ENCODE measurements at places on chromosomes 13 and 19.

DNA sequence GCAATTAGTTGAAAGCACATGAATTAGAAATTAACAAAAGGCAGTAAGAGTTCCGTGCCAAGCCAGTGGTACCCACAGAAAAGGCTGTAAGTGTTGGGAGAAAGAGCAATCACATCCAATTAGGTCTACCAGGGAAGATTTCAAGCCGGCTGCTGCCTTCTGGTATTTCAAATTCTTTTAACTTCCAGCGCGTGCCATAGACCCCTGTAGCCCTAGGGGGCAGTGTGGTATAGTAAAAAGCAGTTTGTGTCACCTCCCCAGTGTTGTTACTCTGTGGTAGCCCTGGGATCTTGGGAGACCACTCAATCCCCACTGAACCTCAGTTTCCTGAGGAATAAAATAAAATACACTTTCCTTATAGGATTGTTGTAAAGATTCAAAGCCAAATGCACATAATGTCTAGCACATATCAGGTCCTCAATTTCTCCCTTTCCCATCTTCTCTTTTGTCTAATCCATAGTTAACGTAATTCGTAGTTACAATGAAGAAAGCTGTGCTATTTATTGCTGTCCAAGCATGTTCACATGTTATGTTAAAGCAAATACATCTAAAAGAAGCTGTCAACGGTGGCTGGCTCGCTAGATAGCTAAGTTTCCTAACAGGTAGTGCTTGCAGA is 230.2 kb downstream of the TDRD3 start:
- DNase-seq, result peak; percentile 76

GRCh38 chr13:111459803-111460547 is 139.5 kb downstream of the TEX29 start:
- DNase-seq, result no peak

DNA sequence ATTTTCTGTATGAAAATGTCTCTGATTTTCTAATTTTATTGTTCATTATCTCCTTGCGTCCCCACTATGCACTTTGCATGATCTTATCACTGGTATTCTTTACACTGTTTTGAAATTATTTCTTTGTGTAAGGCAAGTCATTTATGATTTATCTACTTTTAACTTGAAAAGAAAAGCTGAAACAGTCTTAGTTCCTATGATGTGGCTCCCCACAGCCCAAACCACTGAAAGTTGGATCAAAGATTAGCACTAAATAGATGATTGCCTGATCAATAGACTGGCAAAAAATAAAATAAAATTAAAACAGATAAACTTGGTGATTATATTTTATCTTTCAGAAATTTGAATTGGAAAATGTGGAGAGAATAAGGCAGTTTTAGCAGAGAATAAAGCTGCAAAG is 1101.9 kb downstream of the PCDH9 start:
- DNase-seq, result no peak

GRCh38 chr13:44938854-44939253 is 50.4 kb downstream of the NUFIP1 start:
- no peak for DNase-seq

GRCh38 chr19:46350029-46350757 is 3.3 kb downstream of the PPP5C start:
- DNase-seq, result no peak
